Right ventricle myocardium superior (tissue), 1 donor: ENCODE measurements at places on chromosomes 4 and X.

GRCh38 chr4:179867300-179867878 lies 2375.8 kb upstream of the TENM3 start:
- peak; percentile 31 for DNase-seq

GRCh38 chrX:53239474-53239873 lies 14.5 kb upstream of the KDM5C start:
- no peak for DNase-seq

GRCh38 chrX:149208307-149208706 lies 296.8 kb downstream of the IDS start:
- DNase-seq: no peak

DNA sequence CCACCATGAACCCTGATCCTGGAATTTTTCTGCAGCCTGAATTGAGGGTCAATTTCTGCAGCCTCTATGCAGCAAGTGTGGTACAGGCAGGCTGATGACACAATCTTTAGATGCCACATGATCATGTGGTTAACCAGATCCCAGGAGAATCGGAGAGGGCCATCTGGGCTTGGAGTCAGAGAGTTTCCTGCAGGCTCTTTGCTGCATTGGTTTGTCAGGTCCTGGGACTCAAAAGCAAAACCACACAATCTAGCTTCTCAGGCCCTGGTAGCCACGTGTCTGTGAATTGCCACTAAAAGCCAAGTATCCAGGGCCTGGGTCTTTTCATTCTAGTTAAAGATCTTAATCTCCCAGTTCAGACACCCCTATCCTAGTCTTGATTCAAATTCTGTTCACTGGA lies 464.5 kb downstream of the BCOR start:
- DNase-seq: no peak

- DNase-seq: no peak
Observed at GRCh38 chr4:144799486-144799885, 153.5 kb downstream of the HHIP start.

- DNase-seq: no peak
Observed at GRCh38 chrX:116757491-116757890, 294.7 kb upstream of the CT83 start.

DNA sequence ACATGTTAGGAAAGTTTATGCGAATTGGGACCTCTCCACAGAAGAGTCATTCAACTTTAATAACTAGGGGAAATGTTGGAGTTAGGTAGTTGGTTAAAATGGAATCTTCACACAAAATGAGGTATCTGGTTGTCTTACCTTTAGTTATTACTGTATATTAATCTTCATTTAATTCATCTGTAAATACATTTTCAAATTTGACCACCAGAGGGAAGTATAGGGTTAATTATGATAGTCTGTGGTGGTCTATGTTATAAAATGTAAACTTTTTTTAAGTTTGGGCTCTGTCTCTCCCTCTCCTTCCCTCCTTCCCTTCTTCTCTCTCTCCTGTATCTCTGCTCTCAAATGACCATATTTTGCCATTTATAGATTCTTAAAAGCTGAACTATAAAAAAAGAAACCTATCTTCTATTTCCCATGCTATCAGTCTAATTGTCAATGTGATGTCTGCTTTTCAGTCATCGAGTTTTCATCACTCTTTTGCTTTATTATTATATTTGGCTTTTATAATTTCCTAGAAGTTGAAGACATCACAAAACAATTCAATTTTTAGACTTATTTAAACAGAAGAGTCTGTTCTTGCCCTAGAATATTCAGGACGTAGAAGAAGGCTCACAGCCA lies 49.8 kb downstream of the TMEM144 start:
- DNase-seq: no peak

- DNase-seq: no peak
Observed at GRCh38 chr4:122671919-122672490, 51.1 kb upstream of the IL21 start.

DNA sequence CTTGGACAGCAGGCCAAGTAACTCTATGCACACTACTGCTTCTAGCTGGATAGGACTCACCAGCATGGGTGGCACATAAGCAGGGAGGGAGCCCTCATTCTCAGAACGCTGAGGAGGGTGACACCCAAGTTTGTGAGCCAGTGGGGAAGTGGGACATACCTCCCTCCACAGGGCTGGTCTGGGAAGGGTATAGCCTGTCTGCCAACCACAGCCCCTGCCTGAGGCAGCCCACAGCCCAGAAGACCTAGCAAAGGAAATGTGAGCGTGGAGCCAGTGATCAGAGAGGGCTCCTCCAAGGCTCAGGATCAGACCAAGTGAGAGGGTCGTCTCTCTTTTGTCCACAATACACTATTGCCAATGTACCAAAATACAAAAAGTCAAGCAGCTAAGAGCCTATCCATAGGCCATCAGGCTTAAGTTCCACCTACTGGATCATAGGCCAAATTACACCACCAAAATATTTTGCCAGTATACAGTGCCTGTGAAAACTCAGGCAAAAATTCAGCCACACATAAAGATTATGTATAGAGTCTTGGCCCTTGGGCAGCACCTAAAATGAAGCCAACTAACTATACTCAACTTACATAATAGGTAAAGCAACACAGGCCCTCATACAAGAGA lies 1203.1 kb downstream of the PCDH18 start:
- no peak for DNase-seq

GRCh38 chr4:153439831-153440230 lies 26.3 kb upstream of the TMEM131L start:
- DNase-seq: no peak

GRCh38 chrX:97332963-97333362 lies 449.3 kb downstream of the RPA4 start:
- no peak for DNase-seq

DNA sequence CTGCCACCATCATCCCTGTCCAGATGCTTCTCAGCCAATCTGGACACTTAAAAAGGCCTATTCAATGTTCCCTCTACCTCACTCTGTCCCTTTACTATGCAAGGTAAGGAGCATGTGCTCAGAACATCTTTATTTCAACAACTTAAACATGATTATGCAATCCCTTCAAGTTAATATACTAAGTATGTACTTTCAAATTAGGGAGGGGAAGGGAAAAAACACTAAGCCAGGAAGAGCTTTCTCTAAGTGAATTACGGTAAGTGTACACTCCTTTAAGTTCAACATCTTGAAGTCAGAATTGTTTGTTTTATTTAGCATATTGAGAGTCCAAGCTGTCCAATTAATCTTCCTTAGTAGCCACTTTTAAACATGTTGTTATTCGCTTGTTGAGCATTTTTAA lies 14.1 kb downstream of the SLC10A7 start:
- no peak for DNase-seq

GRCh38 chr4:139275281-139275735 lies 4.7 kb downstream of the MGARP start:
- no peak for DNase-seq

- no peak for DNase-seq
Observed at GRCh38 chr4:56445699-56446098, 9.6 kb downstream of the PAICS start.

GRCh38 chr4:145102619-145103018 lies 4.5 kb downstream of the ABCE1 start:
- DNase-seq: no peak

DNA sequence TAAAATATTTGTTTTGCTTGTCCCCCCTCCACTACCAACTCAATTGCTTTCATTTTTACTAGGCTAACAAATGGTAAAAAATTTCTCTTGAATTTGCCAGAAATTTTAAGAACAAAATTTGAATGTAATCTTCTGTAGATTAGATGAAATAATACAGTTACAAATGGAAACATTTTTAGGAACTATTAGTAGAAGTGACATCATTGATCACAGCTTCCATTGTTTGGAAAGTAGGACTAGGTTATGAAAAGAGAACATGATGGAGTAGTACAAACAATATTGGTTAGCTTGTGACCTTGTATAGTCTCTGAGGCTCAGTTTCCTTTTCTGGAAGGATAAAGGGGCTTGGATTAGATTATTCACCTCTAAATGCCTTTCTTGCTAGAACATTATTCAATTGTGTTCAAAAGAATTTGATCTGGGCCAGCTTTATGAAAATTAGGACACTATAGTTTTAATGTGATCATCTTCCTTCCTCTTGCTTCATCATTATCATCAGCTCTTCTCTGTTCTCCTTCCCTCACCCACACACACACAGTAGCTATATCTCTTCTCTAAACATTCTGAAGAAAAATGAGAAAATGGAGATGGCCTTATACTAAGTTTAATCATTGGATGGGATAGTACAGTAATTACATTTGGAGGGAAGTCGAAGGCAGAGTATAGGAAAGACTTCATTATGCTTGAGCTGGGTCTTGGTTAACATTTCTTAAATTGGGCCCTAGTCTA lies 9.9 kb downstream of the MTMR1 start:
- no peak for DNase-seq

GRCh38 chrX:41478381-41478911 lies 31.3 kb downstream of the NYX start:
- no peak for DNase-seq

- DNase-seq: no peak
Observed at GRCh38 chrX:12936947-12937346, 30.5 kb downstream of the TLR8 start.

GRCh38 chr4:6609415-6610079 lies 30.9 kb upstream of the MRFAP1 start:
- no peak for DNase-seq

DNA sequence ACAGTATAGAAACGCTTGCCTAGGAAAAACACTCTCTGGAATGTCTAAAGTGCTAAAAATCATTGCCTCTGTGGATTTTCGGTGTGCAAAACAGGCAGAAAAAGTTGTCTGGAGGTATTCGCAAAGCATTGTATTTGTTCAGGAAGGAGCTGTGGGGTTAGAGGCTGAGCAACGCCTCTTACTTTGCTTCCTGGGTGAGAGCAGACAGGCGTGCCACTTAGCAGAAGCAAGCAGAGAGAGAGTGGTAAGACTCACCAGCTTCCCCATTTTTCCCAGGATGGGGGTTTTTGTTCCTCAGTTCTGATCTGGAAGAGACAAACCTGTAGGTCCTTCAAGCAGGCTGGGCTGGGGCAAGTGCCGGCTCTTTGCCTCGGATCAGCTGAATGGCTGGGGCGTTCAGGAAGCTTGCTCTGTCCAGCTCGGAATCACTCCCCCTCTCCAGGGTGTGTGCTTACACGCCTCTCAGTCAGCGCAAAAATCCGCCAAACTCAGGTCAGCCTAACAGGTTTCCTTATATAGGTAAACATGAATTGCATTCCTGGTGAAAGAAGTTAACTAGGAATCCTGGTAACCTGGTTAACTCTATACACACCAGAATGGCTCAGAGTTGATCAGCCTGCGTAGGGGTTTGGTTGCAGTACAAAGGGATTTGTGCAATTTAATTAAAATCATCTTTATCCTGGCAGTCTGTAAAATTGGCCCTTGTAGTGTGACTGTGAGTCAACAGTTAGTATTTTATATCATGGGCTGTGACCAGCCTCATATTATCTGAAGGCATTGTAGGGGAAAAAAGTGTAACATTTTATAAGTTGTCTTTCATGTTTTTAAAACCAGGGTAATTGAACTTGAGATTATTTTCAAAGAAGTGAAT lies 213.1 kb upstream of the MID1 start:
- DNase-seq: peak; percentile 36

DNA sequence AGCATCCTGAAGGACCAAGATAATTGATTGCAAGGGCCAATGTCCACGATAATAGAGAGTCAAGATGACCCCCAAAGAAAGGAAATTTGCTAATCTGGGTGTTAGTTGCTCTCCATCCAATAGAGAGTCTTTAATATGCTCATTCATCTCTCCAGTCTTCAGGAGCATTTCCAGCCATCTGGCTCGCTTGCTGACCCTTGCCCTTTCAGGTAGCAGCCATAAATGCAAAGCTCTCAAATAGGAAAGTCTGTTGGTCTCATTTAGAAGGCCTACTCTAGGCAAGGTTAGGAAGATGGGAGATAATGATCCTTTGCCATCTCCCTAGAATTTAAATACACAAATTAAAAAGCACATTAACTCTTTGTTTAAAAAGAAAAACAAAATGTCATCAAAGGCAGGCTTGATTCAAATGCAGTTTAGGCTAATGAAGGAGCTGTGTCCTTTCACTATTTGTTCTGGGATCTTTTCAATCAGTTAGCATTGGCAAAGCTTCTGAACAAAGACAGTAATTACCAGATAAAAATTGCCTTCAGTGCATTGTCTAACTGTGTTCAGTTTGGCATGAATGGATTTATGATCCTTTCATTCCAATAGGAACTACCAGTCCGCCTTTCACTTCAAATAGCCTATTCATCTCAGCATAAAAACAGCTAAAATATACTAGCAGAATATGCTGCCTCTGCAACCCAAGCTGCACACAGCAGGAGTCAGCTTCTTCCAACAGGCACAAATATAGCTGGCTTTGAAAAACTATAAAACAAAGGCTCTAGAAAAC lies 49.6 kb upstream of the ATXN3L start:
- no peak for DNase-seq

- DNase-seq: no peak
Observed at GRCh38 chr4:20318001-20318908, 66.5 kb downstream of the SLIT2 start.

DNA sequence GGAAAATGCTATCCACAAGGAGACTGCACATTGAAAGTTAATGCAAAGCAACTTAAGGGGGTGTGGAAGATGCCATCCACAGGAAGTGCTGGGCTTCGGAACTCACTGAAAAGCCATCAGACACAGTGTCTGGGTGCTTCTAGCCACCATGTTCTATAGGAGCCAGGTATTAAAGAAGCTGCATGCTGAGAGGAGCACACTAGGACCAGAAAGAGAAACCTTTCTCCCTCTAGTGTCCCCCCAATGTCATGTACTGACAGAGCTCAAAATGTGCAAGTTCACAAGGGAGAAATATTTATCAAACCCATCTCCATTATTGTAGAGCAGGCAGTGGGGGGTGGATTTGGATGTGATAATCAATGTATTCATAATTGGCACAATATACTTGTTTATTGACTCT lies 510.9 kb downstream of the GRID2 start:
- DNase-seq: no peak

DNA sequence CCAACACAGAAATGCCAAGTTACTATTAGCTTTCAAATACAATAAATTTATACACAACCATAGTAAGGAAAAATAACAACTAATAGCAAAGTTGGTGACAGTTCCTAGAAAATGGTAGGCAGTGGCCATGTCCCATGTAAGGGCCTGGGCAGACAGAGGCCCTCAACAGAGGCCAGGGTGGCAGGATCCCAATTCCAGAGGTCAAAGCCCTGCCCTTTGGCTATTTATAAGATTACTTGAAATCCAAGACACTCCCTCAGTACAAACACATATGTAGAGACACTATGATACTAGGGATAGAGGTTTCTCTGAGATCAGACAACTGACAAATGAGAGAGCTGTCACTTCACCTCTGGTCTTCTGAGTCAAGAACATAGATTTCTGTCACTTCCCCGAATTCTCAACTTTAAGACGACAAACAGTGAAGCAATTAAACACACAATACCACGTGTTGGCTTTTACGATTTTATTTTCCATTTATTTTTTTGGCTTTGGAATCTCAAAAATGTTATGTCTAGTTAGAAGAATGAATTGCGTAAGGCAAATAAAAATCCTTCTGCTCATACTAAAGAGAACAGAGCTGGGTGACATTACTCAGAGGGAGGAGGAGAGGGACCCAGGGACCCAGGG lies 16.3 kb upstream of the MAOB start:
- no peak for DNase-seq

DNA sequence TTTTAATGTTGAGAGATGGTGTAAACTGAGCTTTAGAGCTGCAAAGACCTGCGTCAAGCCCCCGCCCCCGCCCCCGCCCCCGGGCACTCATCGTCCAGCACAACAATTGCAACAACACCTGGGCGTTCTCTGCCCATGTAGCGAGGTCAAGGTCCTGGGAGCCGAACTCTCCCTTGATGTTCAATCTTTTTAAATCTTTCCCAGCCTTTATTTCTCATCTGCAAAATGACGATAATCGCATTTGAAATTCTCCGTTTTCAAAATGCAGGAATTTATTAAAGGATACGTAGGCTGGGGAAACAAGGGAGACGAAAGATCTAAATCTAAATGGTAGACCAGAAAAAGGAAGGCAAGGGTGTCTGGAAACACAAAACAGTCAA lies 648 bp upstream of the MSMO1 start:
- DNase-seq: no peak
